HFF-Myc (cell line): ENCODE measurements at places on chromosomes 5 and 9.

- DNase-seq: no peak
Measured at GRCh38 chr9:5629312-5630080, 589 bp downstream of the RIC1 start.

- DNase-seq: no peak
Measured at GRCh38 chr9:121939643-121940042, 153.5 kb downstream of the TTLL11 start.

DNA sequence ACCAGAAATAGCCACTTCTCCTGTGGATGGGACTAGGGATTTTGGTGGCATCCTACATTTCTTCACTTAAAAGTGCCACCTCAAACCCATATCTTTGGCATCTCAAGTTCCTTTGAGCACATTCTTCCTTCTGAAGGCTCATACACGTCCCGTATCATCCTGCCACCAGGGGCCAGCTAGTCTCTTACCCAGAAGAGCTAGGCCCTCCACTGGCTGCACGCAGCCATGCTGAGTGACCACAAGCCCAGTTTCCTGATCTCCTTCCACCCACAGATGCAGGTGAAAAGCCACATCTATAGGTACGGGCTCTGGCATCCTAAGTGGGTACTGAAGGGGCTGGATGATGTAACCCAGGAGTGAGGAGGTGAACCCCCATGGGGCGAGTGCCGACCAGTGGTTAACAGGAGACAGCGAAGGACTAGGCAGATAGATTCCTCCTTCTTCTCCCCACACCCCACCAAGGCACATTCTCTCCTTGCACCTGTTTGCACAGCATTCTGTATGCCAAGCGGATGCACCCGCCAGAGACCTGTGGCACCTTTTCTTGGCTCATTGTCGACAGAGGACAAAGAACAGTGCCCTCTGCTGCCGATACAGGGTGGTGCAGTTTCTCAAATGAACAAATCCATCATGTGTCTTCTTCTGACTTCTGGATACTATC is 14.4 kb upstream of the SCGB3A1 start:
- DNase-seq: peak; percentile 11

DNA sequence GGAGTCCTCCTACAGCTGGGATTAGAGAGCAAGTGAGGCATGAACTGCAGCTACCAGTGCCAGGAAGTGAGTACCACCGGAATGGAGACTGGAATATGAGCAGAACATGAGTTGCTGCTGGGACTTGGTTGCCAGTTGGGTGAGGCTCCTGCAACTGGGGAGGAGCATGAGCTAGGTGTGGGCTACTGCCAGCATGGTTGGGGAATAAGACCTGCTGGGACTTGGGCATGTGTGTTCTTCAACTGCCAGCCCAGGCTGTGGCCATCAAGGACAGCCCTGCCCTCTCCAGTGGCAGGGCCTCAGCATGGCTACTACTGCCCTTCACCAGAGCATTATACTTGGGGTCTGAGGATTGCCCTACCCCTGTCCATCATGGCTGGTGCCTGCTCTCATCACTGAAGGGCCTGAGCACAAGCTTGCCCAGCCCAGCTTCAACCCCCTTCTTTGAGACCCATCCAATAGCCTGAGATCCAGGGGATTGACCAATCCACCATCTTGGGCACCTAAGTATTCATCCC is 665.0 kb downstream of the ELAVL2 start:
- no peak for DNase-seq

DNA sequence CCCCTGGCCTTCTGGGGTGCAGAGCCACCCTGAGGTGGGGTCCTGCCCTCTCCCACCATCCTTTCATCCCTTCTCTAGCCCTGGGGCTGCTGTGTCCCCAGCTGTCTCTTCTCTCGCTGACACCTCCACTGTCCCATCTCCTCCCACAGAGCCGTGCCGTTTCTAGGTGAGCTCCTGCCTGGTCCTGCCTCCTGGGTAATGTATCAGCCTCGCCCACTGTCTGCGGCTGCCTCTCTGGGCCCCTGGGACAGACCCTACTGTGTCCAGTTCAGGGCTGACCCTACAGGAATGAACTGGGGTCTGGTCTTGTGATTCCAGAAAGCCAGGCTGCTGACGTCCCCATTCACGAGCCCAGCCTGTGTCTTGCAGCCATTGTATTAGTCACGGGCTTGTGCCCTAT is 4.1 kb downstream of the PAEP start:
- DNase-seq: no peak

DNA sequence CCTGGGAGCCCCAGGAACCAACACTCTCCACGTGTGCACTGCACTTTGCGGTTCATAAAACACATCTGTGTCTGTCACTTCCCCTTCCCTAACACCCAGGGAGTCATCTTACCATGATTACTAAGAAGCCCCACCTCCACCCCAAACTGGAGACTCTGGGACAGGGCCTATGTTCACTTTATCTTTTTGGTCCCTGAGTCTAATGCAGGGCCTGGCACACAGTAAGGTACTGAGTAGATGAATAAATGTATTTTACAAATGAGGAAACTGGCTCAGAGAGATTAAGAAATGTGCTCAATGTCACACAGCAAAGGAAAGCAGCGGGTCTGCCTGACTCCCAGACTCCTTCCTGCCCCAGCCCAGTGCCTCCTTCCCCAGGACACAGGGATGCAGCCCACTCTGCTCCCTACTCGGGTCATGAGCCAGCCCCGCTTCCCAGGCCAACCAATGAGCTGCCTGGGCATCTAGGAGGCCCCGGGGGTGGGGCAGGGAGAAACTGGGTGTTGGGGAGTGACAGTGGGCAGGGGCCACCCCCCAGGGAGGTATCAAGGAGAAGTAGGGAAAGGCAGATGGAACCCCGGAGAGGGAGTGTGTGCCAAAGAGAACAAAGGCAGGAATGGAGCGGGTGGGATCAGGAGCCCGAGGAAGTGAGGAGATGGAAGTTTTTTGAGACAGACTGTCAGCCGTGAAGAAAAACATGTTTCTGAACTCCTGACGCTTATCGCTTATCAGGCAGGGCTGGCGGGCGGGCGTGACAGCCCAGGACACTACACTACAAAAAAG is 30.5 kb downstream of the SHB start:
- DNase-seq: no peak

GRCh38 chr5:129631961-129632360 is 115.9 kb upstream of the MINAR2 start:
- no peak for DNase-seq
